ENCODE measurements at places on chromosomes 7 and 10.

DNA sequence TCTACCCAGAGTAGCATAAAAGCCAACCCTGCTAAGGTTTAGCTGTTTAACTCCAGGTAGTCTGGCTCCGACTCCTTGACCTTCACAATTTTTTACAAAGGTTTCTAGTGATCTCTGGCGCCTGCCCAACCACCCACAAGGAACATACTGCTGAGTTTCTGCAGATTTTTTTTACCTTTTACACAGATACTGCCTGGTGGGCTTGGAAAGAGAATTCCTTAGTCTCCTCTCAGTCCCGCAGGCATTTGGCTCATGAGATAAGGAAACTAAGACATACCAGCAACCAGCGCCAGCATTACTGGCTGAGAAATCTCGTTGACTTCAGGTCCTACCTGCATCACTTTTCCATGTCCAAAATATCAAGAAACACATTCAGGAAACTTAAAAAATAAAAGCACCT is 51.1 kb upstream of the LYZL1 start:
- no peak for DNase-seq

DNA sequence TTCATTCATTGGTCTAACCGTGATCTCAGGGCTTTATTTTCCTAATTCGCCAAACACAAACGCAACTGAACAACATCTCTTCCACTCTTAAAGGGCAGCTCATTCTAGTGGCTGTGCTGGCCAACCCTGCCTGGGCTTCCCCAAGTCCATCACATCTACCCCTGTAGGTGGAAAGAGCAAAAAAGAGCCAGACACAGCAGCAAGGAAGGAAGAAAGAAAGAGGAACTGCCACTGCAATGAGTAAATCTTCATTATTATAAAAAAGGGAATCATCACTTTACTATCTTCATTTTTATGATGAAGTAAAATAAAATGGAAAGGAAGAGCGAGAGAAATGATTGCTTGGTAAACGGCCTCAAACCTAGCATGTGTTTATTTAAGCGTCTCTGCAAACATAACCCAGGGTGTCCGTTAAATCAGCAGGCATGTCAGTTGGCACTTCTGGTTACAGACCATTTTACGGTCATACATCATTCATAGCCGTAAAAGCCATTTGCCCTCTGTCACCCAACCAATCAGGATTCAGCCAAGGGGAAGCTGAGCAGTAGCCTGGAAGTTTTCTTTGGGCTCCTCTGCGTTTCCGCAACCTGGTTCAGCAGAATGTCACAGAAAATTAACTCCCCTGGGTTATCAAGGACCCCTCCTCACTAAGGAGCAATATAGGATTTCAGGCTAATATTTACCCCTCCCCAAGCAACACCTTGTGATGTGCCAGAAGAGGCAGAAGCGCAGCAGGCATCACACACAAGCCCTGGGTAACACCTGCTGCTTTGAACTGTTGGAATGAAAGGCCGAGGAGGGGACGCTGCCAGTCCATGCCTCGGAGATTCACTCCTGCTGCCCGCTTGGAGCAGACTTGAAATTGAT is 234.0 kb downstream of the SNX10 start:
- no peak for DNase-seq

GRCh38 chr10:78634389-78634815 is 434.4 kb upstream of the ZMIZ1 start:
- DNase-seq: no peak

DNA sequence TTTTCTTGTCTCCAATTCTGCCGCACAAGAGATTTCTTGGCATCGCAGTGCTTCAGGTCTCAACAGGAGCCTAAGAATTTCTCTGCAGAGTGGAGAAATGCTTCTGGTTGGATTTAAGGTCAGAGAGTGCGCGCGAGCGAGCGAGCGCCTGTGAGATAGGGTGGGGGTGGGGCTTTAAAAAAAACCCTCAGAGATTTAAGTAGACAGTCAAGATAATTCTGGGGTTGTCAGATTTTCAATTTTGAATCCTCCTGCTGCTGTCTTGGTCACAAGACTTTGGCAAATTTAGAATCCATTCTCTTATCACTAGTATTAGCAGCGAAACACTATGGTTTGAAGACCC is 49.7 kb downstream of the CPEB3 start:
- no peak for DNase-seq

DNA sequence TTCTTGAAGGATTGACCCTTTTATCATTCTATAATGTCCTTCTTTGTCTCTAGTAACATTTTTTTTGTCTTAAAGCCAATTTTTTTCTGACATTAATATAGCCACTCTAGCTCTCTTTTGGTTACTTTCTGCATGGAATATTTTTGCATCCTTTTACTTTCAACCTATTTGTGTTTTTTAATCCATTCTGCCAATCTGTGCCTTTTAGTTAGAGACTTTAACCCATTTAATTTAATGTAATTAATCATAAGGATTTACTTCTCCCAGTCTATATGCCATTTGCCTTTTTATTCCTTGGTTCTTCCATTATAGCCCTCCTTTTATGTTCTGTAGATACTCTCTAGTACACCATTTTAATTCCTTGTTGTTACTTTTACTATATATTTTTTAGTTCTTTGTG is 32.7 kb upstream of the RABGEF1 start:
- no peak for DNase-seq

All from fibroblast of skin of left biceps (primary cell).